ENCODE measurements at places on chromosomes 13 and 19.

- DNase-seq, result no peak
Observed at GRCh38 chr13:59743195-59743594, 420.5 kb downstream of the DIAPH3 start.

- no peak for DNase-seq
Observed at GRCh38 chr19:19650331-19650730, 6.9 kb upstream of the GMIP start.

GRCh38 chr13:52449331-52450011 is 963 bp downstream of the VPS36 start:
- no peak for DNase-seq

DNA sequence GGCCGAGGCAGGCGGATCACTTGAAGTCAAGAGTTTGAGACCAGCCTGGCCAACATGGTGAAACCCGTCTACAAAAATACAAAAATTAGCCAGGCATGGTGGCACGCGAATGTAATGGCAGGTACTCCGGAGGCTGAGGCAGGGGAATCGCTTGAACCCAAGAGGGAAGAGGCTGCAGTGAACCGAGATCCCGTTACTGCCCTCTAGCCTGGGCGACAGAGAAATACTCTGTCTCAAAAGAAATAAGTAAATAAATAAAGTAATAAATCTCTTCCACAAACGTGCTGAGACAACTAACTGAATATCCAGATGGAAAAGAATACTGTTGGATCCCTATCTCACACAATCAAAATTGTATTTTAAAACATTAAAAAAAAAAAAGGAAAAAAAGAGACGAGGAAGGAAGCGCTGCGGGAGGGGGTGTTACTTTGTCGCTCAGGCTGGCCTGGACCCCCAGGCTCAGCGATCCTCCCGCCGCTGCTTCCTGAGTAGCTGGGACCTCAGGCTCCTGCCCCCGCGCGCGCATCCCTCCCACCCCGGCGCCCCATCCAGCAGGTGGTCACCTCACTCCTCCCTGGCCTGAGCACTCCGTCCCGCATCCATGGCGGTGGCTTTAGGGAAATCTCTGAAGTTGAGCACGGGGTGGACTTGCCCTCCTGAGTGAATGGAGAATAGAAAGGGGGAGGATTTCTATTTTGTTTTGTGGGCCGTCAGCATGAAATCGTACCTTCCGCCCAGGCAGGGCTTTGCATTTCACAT is 628 bp upstream of the ZNF813 start:
- DNase-seq, result no peak

DNA sequence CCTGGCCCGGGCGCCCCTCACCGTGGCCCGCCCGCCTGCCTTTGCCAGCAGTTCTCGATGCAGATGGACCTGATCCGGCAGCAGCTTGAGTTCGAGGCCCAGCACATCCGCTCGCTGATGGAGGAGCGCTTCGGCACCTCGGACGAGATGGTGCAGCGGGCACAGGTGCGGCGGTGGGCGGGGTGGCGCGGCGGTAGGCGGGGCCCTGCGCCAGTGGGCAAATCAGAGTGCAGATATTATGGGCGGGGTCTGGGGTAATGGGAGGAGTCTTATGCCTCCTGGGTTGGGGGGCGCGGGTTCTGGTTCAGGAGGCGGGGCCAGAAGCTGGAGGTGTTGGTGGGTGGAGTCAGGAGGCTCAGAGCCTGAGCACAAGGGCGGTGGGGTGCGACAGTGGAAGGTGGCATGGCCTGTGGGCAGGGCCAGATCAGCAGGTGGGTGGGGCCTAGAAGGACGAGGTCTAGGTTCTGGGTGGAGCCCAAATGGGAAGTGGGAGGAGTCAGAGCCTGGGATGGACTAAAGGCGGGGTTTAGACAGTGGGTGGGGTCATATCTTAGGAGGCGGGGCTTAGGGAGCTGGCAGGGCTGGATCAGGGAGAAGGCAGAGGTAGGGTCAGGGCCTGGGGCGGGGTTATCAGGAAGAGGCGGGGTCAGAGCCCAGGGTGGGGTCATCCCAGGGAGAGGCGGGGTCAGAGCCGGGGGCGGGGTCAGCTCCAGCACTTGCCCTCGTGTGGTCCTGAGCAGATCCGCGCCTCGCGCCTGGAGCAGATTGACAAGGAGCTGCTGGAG is 5.6 kb downstream of the APC2 start:
- peak; percentile 18 for DNase-seq
